ENCODE measurements at places on chromosomes 3 and 15.
A peak's percentile ranks its signal among the peaks of the same experiment; 100 is the strongest.

DNA sequence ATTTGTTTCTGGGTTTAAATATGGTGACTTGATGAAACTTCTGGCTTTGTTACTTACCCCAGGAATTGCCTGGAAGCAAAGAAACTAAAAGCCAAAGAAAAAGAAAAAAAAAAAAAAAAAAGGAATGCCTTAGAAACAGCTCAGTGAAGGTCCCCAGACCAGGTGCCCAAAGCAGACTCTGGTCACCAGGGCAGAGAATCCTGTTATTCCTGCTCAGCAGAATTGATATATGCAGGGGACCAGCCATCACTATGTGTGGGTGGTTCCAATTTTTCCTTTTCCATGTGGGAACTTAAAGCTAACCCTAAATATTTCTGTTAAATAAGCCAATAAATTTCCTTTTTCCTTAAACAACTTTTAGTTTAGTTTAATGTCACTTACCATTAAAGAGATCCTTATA is 100.8 kb upstream of the TPRG1 start:
- DNase-seq: no peak

DNA sequence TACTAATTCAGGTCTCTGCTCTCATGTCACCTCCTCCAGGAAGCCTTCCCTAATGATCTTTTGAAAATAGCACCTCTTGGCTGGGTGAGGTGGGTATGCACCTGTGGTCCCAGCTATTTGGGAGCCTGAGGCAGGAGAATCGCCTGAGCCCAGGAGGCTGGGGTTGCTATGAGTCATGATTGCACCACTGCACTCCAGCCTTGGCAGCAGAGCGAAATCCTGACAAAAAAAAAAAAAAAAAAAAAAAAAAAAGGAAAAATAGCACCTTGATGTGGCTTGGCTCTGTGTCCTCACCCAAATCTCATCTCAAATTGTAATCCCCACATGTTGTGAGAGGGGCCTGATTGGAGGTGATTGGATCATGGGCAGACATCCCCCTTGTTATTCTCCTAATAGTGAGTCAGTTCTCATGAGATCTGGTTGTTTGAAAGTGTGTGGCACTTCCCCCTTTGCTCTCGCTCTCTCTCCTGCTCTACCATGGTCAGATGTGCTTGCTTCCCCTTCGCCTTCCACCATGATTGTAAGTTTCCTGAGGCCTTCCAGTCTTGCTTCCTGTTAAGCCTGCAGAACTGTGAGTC is 11.2 kb upstream of the RNU6-1 start:
- no peak for DNase-seq

GRCh38 chr3:170350515-170351413 is 6.8 kb upstream of the SKIL start:
- DNase-seq: no peak

GRCh38 chr15:87816811-87817210 is 439.7 kb downstream of the NTRK3 start:
- no peak for DNase-seq

DNA sequence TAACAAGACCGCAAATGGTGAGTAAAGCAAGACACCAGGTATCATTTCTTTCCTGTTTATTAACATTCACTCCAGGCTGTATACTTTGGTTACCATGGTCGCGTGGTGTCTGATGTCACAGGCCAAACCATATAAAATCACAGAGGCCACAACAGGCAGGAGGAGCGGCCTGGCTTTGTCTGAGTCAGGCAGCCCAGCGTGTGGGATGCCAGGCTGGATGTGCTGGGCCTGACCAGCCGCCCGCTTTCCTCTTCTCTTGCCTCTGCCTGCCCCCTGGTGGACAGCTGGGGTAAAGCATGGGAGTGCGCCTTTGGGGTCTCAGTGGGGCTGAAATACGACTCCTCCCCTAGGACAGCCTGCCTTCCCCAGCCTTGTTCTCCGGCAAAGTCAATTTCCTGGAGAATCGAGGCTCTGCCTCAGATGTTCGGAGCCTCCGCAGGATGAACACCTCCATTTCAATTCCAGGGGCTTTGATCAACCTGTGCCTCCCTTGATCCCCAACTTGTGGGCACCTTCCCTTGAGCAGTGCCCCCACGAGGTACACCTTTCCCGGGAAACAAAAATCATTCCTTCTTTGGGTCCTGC is 78.2 kb downstream of the CCNL1 start:
- peak; percentile 100 for DNase-seq

GRCh38 chr3:129023909-129024308 is 22.8 kb downstream of the EFCC1 start:
- DNase-seq: no peak

DNA sequence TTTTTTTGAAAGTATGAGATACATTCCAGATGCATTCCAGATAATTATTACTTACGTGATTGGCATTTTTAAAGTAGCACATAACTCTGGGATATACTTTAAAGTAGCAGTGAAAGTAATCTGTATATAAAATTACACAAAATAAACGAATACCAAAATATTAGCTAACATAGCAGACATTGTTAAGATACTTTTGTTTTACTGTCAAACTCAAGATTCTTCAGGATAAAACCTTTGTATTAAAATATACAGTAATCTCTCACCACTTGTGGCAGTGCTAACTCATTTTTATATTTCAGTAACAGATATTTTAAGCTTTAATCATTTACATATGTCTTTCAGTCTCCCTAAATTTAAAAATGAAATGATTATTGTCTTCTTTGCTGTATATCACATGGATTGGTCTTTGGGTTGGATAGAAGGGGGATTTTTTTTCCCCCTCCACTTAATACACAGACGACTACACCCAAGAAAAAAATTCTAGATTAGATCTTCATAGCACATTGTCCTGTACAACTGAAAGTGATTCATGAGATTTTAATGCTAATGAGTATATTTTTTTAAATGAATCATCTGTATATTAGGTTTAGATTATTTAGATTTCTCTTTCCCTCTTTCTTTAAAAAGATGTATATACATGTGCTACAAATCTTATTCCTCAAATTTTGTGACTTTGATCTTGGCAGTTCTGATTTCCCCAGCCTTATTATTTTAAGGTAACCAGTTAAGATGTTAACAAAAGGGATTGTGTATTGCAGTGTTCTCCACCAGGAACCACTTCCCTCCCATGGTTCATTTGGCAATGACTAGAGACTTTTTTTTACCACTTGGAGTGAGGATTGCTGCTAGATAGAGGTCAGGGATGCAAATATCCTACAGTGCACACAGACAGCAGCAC is 24.5 kb upstream of the EBLN2 start:
- DNase-seq: no peak

- peak; percentile 85 for DNase-seq
Measured at GRCh38 chr3:119676771-119677640, at the start of gene COX17. Gene COX17, minus strand, starts transcription at chr3:119677406. Its CDS starts 96 bp downstream, at chr3:119677310.

DNA sequence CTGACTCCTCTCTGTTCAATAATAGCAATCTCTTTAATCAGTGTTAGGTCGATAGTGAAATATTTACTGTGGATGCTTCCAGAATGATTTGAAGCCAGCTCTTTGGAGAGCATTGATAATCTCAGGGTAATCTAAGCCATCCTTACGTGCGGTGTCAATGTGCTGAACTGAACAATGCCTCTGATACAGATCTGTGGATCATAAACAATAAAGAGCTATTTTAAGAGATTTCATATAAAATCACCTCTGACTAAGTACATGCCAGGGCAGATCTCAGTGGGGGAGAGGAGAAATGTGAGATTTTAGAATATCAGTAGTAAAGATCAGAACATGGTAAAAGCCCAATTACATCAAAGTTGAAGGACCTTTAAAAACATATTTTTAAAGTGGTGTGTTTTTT is 319.3 kb upstream of the GBE1 start:
- no peak for DNase-seq

DNA sequence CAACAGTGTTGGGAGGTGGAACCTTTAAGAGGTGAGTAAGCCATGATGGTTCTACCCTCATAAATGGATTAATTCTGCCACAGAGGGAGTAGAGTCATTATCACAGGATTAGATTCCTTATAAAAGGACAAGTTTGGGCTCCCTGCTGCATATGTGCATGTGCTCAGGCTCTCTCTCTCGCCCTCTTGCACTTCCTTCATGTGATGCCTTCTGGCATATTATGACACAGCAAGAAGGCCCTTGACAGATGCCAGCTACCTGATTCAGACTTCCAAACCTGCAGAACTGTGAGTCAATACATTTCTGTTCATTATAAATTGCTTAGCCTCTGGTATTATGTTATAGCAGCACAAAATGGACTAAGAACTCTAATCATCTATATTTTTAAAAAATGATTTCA is 205.3 kb downstream of the CTNNB1 start:
- DNase-seq: no peak

- DNase-seq: peak; percentile 86
Measured at GRCh38 chr3:170356596-170357175, 829 bp upstream of the SKIL start.

GRCh38 chr3:195913382-195913781 is 5.0 kb upstream of the TNK2 start:
- no peak for DNase-seq

GRCh38 chr15:57082054-57082728 is 163.7 kb downstream of the TCF12 start:
- no peak for DNase-seq

DNA sequence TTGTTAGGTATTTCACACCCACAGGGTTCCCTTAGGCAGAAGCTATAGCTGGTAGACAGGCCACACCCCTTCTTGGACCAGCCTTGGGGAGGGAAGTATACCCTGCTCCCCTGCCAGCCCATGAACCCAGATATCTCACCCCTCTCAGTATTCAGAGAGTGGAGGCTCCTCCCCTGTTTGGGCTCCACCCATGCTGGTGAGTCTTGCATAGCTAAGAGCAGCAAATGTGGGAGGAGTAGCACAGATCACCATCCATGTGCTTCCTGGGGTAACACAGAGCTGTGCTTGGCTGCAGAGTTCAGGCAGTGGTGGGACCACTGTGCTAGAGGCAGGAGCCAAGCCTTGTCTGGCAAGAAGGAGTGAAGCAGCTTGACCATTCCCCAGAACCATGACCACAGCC is 427.2 kb downstream of the ZIC1 start:
- no peak for DNase-seq

DNA sequence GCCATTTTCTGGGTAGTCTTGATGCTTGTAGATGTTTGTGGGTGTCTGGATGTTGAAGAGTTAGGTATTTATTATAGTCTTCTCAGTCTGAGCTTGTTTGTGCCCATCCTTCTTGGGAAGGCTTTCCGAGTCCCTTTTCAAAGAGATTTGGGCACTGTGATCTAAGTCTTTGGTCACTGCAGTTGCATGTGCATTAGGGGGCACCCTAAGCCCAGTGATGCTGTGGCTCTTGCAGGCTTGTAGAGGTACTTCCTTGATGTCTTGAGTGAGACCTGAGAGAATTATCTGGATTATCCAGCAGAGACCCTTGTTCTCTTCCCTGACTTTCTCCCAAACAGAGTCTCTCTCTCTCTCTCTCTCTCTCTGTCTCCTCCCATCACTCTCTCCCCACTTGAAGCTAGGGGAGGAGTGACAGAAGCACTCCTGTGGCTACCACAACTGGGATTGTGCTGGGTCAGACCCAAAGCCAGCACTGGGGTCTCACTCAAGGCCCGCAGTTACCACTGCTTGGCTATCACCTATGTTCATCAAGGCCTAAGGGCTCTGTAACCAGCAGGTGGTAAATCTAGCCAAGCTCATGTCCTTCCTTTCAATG is 68.5 kb downstream of the TMCO5A start:
- DNase-seq: peak; percentile 36

- DNase-seq: no peak
Measured at GRCh38 chr3:121567649-121568048, at the start of gene ARGFX. Gene ARGFX, plus strand, starts transcription at chr3:121567949. Its CDS starts 2,765 bp downstream, at chr3:121570714.

Measured in nephron progenitor cell (in vitro differentiated cells).